ELR (cell line): ENCODE measurements at places on chromosomes 4 and X.

DNA sequence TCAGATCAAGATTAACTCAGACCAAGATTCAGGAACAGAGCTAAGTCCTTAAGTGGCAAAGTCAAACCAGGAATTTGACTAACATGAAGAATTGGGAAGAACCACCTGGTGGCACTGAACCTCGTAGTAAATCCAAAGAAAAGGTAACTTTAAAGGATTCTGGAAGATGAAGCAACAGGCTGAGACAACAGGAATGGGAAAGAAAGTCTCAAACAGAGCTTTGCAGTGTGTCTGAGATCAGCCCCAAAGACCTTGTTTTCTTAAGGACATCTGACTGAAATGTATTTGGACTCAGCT, 126.1 kb downstream of the ASB9 start:
- DNase-seq: no peak

GRCh38 chr4:167177925-167178324, 56.4 kb downstream of the SPOCK3 start:
- DNase-seq: no peak

- DNase-seq: no peak
These were observed 347.1 kb downstream of the IDS start for GRCh38 chrX:149157976-149158375.

DNA sequence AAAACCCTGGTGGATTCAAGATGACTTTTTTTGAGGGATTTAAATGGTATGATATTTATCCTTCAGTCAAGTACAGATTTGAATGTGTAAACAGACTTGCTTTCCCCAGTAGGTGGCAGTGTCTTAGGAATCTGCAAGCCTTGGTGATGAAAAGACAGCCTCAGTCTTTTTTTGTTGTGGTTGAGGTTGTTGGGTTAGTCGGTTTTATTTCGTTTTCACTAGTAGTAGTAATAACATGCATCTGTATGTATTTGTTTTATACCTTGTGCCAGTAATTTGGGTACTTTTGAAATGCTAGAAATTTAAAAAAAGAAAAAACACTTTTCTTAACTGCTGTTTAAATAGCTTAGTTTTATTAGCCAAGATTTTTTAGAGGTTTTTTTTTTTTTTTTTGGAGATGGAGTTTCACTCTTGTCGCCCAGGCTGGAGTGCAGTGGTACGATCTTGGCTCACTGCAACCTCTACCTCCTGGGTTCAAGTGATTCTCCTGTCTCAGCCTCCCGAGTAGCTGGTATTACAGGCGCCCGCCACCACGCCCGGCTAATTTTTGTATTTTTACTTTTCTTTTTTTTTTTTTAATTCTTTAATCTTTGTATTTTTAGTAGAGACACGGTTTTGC, 39.2 kb downstream of the COPS4 start:
- peak; percentile 81 for DNase-seq

DNA sequence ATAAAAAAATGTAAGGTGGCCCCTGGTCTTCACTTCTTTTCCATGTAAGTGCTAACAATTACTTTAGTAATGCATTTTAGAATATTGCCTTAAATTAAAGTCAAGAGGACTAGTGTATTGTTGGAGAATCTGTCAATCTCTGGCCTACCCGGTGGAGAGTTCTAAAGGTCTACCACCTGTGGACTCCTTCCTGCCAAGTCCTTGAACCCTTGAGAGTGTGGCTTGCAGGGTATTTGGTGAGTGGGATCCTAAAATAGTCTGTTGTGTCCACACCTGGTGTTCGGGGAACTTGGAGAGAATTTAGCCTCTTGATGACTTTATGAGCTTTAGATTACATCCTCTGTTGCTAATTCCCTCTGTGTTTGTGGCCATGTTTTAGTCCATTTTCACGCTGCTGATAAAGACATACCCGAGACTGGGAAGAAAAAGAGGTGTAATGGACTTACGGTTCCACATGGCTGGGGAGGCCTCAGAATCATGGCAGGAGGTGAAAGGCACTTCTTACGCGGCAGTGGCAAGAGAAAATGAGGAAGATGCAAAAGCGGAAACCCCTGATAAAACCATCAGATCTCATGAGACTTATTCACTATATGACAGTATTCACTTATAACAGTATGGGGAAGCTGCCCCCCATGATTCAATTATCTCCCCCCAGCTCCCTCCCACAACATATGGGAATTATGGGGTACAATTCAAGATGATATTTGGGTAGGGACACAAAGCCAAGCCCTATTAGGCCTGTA, 23.8 kb downstream of the DDIT4L start:
- no peak for DNase-seq

GRCh38 chr4:38386654-38387188, 277.3 kb upstream of the KLF3 start:
- no peak for DNase-seq

DNA sequence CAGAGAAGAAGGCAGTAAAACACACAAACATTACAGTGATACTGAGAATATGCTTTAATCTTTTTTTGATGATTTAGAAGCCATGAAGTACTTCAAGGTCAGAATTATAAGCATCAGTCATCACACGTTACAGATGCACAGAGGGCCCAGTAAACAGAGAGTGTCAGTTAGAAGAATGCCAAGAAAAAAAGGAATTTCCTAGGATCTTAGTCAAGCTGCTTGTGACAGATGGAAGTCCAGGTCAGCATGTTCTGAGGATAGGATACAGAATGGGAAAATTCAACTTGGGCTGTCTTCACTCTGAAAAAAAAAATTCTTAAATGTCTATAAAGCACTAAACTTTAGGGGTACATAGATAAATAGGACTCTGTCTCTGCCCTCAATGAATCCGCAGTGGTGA, 38.9 kb downstream of the GATB start:
- DNase-seq: no peak

GRCh38 chr4:7598939-7599790, 164.4 kb upstream of the PSAPL1 start:
- DNase-seq: no peak
